Renal cortex interstitium (tissue), 15 donors: ENCODE measurements at places on chromosomes 2 and 18. TPM values are rescaled to one million over a fixed set of nuclear protein-coding genes. Genes with fewer than 3 reads are reported as not detected.

The DSC1 gene
- polyA plus RNA-seq, result 2.1 TPM

The CIB4 gene
- 0.89 TPM for polyA plus RNA-seq

The HNRNPLL gene
- polyA plus RNA-seq, result 74.3 TPM

The CEP76 gene
- 11.7 TPM for polyA plus RNA-seq

DNA sequence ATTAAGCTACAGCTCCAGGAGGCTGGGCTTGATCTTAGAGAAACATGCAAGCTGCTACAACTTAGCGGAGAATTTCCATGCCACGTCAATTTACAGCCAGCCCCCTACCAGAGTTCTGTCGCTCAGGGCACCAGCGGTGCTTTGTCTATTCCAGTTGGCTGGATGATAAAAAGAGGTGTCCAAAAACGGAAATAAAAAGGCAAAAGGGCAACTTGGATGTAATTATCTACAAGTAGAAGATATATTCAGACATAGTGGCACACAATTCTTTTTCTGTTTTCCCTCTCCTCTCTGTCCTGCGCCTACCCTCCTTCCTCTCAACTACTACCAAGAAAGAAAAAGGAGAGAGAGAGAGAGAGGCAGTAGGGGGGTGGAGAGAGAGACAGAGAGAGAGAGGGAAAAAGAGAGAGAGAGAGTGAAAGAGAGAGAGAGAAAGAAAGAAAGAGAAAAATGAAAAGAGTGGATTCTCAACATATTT lies 363 bp upstream of the RFTN2 start:
- no peak for DNase-seq

DNA sequence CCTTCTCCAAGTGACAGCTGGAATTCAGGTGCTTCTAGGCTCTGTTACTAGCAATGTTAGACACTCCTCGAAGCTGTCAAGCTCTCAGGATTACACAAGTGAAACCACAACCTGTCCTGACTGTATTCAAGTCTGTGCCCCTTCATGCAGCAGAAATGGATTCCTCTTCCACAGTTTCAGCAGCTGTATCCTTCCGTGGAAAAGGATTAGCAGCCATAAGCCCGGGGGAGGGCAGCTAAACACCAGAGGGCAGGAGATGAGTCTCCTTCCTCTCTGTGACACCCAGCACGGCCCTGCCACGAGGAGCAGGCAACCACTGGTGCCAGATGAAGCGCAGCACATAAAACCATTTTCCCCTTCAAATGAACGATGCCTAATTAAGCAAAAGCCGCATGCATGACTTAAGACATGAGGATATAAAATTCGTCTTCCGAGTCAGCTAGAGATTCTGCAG lies 1.2 kb downstream of the ST3GAL5 start:
- DNase-seq, result no peak

DNA sequence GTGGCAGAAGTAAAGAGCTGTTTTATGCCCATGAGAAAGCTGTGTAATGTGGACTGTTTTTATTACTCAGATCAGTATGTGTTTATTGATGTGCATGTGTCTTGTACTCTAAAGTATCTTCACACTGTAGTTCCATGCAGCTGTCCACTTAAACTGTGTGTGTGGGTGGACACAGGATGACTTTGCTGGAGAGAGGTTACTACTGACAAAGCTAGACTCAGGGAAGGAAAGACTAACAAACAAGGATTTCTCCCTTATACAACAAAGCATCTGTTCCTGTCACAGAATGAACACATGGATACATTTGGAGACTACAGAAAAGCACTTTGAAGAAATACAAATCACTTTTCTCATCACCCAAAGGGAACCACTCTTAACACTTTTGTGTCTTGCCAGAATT lies 10.0 kb downstream of the FHOD3 start:
- no peak for DNase-seq

- no peak for DNase-seq
These were observed 199.4 kb downstream of the FSHR start for GRCh38 chr2:48954935-48955334.

- DNase-seq, result no peak
These were observed 155.4 kb downstream of the MAP2 start for GRCh38 chr2:209579230-209579749.

DNA sequence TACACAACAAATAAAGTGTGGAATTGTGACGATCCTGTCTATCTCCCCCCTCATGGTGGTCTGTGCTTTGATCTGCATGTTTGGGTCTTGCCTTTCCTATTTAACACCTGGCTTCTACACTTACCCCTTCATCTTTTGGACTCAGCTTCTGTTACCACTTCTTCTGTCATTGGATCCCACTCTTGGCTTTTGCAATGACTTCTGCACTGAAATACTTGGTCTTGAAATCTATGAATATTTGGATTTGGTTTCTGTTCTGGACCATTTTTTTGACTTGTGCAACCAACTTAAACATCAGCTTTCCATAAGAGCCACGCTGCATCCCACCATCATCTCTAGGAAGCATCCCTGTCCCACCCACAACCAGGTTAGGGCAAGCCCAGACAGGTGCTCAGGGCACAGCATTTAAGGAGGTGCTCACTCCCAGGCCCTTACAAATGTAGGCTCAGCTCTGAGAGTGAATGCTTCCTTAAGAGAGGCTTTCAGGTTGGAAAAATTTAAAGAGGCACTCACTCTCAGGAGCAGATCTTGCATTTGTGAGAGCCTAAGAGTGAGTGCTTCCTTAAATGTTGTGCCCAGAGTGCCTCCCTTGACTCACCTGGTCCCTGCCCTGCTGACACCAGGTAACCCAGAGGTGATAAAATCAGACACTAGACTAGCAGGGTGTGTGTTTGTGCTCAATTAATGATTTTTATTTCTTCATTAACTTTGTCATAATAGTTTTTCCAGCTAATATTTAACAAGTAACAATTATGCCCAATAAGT lies 124.5 kb upstream of the SH3BP4 start:
- no peak for DNase-seq

DNA sequence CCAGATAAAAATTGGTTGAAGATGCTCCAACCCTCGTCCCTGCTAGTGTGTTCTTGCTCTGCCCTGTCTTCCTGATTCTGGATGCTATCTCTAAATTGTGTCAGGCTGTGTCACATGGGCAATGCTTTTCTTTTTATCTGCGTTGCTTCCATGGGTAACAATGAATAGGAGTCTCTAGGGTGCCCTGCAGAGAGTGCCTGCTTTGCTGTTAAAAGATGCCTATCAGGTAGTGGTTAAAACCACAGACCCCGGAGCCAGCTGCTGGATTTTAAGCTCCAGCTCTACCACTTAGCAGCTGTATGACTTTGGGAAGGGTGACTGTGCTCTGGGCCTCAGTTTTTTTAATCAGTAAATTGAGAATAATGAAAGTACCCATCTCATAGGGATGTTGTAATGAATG lies 340.3 kb downstream of the PLCL1 start:
- no peak for DNase-seq

- DNase-seq, result no peak
These were observed 71.7 kb downstream of the LONRF2 start for GRCh38 chr2:100250645-100251044.

- DNase-seq, result no peak
These were observed 552.4 kb upstream of the TNP1 start for GRCh38 chr2:217412277-217412676.

GRCh38 chr2:188527581-188527993 lies 235.9 kb downstream of the GULP1 start:
- no peak for DNase-seq

DNA sequence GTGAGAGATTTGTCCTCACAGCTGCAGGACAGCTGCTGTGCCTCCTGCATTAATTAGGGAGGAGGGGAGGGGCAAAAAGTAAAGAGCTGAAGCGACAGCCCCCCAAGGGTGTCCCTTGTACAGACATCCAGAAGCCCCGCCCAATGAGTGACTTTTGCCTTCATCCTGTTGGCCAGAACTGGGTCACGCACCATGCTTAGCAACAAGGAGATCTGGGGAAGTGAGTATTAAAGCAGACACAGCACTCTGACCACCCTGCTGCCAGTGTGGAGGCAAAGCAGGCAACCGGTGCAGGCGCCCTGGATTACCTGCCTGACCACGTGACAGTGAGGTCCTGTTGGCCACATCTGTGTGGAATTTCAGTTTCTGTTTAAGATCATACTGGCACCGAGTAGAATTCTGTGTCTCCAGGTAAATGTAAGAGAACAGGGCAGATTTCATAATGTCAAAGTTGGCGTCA lies 21.5 kb upstream of the BIN1 start:
- peak; percentile 21 for DNase-seq

DNA sequence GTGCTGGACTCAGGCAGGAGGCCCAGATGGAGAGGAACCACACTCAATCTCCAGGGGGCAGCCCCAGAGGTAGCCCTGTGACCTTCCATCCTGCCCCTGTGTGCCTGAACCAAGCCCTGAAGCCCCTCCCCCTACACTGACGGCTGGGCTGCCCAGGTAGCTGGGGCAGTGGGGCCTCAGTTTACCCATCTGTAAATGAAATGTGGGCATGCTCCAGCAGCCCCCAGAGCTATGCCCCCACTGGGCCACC lies 15.8 kb downstream of the CROCC2 start:
- no peak for DNase-seq

DNA sequence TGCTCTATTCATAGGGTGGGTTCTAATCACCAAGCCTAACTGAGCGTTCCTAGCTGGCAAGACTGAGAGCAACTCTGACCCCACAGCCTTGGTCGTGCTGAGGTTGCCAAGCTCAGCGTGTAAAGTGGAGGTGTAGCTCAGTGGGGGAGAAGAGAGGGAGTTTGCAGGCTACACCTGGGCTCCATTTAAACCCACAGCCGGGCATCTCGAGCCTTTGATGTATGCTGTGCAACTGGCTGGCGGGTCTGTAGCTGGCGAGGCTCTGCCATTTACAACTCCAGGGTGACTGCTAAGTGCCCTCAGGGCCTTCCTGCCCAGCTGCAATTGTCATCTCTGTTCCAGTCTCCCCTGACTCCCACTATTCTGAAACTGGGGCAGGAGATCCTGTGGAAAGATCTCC lies 20.0 kb upstream of the CHRNA1 start:
- DNase-seq, result no peak

DNA sequence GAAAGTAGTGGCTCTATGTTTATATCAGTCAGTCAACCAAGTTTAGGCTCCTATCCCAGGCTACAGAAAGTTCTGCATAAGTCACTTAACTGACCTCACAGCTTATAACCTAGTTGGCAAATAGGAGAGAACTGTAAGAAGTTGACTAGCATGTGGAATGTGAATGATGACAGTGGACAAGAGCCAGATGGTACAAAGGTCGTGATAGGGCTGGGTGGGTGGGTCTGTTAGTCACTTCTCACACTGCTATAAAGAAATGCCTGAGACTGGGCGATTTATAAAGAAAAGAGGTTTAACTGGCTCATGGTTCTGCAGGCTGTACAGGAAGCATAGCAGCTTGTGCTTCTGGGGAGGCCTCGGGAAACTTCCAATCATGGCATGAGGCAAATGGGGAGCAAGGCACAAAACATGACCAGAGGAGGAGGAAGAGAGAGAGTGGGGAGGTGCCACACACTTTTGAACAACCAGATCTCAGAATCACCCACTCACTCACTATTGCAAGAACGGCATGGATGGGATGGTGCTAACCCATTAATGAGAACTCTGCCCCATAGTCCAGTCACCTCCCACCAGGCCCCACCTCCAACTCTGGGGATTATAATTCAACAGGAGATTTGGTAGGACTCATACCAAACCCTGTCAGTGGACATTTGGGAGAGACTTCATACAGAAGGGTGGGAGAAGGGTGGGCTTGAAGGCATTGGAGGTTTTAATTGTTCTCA lies 68.8 kb downstream of the LTBP1 start:
- DNase-seq, result no peak

DNA sequence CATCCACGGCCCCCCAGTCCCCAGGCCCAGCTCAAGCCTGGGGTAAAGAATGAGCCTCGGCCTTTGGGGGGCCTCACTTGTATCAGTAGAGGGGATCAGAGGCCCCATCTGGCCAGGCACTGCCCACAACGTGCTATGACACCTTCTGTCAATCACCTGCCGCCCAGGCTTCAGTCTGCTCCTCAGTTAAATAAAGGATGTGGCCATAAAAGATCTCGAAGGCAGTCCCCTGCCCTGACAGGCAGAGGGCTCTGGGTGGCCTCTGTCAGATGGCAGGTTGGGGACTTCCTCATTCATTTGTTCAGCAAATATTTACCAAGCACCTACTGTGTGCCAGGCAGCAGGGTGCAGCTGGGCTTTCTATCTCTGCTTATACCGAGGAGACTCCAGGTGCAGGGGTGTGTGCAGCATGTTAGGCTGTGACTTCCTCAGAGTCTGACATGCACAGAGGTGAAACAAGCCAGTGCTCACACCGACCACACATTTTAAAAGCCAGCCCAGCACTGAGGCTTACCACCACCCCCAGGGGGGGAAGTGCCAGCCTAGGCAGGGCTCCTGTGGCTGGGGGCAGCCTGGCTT lies 166.4 kb downstream of the GALNT1 start:
- DNase-seq, result no peak

DNA sequence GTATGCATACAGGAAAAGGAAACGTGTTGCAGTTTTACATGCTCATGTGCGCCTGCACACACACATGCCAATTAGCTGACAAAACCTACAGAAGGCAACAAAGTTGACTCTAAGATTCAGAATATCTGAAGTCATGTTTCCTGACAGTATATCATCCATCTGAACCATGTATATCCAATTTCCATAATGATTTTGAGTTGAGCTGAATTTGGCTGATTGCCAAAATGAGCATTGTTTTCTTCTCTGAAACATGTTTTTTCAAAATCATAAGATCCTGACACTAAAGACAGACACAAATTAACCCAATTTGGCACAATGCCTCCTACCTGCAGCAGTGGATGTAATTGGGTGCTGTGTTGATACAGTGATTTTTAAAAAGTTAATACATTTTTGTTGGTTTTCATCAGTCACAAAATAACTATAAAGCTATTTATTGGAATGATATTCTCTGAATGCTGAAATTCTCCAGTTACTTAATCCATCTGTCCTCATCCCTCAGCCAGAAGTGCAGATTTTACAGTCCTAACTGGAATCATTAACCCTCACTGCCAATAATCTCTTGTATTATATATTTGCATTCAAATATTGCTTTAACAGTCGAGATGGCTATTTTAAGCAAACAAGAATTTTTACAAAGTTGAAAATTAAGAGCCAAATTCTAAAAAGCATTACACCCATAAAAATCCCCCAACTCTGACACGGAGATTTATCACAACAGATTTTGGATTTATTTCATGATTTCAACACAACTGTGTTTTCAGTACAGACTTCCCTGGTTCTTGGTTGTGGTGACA lies 161.7 kb upstream of the LMAN1 start:
- DNase-seq, result no peak
